ENCODE measurements at places on chromosomes 5 and 9.

DNA sequence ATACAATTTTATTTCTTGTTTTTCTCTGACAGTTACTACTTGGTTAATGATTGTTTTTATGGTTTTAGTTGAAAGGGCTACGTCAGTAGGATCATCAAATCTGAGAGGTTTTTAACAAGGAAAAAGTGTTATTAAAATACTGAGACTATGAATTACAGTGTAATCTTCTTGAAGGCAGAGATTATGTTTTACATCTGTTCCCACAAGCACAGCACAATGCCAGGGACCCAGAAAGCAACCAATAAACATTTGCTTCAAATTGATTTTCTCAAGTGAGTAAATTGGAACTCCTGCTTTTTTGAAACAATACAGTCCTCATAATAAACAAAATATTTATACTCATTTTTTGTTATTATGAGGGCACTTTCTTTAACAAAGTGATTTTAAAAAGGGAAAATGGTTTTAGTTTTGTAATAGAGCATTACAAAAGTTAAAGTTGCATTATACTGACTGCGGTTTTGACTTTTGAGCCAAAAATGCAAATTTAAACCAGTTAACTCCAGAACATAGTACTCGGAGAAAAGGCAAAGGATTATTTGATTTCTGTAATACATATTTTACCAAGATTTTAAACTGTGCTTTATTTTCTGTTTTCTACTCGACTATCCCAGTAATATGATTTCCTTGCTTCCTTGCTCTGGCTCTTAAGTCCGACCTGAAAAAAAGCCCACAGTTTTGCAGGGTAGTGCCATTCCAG lies 176.9 kb downstream of the GDNF start:
- DNase-seq, result peak; percentile 22

- no peak for DNase-seq
Measured at GRCh38 chr5:35059251-35059650, 11.5 kb upstream of the AGXT2 start.

- DNase-seq, result no peak
Measured at GRCh38 chr9:109016132-109016531, 2.8 kb upstream of the CTNNAL1 start.

GRCh38 chr5:4646715-4647375 lies 493.3 kb upstream of the ADAMTS16 start:
- DNase-seq, result no peak

DNA sequence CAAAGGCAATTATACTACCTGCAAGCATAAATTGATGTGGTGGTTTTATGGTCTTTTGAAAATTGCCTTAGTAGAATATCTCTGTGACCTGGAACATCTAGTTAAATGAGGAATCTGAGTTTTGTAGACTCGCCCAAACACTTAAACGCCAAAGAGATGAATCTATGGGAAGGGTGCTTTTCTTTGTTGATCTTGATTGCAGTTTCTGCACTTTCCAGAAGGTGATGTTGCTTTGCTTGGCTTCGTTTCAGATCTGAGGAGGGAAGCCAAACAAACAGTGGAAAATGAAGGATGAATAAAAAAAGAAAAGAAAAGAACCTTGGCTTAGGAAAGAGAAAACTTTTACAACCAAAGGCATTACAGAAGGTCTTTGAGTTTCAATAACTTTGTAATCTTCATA lies 1021.2 kb downstream of the NR2F1-AS1 start:
- DNase-seq, result no peak

GRCh38 chr9:16811987-16812685 lies 58.3 kb downstream of the BNC2 start:
- no peak for DNase-seq

DNA sequence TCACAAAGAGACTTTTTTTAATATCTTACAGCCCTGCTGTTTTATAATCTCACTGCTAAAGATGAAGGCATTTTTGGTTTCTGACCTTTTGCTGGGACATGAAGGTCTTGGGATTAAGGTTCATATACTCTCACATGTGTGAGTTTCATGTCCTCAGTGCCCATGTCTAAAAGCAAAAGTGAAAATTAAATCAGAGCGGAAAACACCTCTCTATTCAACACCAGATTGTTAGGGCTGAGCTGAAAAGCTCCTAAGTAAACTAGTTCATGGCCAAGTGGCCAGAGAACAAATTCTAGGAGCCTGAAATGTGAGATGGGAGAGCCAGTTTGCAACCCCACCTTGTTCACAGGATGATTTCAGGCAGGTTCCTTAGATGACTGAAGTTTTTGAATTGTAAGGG lies 110.9 kb downstream of the GRIA1 start:
- DNase-seq, result no peak

DNA sequence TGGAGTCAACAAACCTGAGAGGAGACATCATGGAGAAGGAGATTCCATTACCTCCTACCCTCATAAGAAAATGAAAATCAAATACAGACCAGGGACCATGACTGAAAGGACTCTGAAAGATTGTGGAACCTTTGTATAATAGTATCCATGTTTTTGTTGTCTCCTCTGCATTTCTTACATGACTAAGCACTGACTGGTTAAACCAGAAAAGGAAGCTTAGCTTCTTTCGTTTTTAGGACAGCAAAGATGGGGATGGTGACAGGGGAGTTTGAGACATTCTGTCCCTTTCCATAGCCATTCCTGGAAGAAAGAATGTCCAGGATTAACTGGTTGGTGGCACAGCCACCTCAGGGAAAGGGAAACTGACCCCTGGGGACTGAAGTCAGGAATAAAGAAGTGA lies 22.2 kb downstream of the ITGA1 start:
- no peak for DNase-seq

DNA sequence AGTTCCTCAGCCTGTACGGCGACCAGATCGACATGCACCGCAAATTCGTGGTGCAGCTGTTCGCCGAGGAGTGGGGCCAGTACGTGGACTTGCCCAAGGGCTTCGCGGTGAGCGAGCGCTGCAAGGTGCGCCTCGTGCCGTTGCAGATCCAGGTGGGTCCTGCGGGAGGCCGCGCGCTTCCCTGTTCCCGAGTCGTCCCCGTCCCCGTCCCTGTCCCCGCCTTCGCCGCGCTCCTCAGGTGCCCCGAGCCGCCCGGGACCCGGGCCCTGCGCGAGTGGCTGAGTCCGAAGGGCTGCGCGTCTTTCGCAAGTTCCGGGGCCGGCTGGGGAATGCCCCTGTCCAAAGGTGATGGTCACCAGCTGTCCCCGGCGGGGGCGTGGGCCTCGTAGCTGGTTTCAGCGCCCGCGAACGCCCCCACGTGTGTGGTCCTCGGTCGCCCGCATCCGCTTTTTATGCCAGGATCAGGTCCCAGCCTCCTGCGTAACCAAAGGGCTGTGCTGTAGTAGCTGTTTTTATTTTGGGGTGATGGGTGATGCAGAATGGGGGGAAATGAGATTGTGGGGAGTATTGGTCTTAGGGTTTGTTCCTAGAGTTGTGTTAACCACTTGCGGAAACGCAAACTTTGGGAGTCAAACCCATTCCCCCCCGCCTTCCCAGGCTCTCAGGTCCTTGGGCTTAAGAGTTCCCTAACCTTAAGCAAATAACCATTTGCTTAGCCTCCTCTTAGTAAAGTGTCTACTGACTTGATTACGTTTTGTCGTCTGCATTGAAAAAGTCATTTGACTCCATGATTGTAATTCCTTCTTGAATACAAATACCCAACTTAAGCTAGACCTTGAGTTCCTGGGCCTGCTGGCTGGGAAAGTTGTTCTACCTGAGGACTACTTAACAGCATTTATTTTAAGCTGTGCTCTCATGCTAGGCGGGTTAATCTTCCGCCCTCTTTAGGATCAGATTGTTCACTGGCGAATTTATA lies 663 bp downstream of the ISOC1 start:
- DNase-seq, result peak; percentile 80

DNA sequence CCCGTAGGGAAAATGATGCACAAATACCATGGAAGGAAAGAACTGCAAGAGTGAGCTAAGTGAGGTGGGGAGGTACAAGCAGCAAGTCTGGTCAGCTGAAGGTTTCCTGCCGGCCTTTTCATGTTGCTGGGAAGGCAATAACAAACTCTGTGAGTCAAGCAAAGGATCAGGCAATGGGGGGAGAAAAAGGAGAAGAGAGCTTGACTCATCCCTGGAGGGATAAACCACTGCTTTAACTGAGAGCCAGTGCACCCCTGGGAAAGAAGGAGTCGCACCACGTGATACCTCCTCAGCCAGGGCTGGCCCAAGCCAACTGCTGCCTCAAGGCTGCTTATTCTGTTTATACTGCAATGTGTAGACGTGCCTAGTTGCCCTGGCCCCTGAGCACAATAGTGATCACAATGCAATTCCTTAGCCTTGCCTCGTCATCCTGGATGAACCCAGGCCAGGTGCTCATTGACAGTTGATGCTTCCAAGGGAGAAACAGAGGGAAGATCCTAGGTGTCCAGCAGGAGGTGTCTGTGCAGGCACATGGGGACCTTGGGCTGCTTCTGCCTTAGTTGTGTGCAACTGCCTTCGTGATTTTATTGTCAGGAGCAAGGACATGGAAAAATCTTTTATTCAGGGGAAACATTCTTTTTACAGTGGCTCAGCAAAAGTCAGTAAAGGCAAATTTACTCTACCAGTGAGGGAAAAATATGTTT lies 203.0 kb upstream of the TUT7 start:
- no peak for DNase-seq

GRCh38 chr9:133995012-133995896 lies 3.1 kb upstream of the VAV2 start:
- DNase-seq, result no peak

Data from left lung (tissue), 14 donors.